H1 (cell line): ENCODE measurements at places on chromosomes 4 and X.

- H3K27ac ChIP-seq: no peak overlapping the region
- peaks cover 3% of the 10 kb centered on the region for H3K4me1 ChIP-seq
- no peak for DNase-seq
- no peaks in the 10 kb centered on the region for H3K36me3 ChIP-seq
- H3K4me3 ChIP-seq: no peak overlapping the region
These were observed 2.9 kb downstream of the ARHGAP4 start for GRCh38 chrX:153922932-153923857.

DNA sequence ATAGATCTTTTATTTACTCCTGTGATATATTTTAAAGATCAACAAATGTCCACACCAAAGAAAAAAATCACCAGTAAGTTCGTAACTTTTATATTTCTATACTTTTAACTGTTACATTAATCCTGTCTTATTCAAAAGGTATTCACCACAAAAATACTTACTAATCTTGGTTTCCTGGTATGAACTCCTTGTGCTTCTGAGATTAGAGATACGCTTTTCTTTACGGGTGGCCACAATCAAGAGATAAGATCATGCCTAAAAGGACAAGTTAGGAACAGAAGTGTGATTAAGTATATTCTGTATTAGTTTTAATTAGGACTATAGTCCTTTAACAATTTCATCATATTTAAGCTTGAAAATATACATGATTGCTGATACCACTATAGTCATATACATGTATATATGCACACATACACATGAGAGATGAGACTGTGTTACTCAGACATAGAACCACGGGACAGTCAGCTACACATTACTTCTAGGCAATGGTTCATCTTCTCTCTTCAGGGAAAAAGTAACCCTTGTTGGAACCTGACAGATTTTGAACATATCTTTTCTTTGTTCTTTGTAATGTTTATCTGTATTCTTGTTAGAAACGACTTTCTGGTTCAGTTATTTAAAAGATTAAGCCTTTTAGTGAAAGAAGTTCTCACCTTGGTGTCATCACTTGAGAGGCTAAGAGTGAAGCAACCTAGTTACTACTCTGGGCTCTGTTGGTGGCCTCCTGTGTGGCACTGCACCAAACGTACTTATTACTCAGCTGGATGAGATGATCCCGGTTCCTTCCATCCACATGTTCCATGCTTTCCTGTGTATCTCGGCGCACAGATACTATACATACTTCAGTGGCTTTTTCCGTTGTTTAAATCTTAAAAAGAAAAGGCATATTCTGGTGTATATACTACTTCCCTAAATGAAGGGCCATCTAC lies 146.1 kb downstream of the CBR4 start:
- no peak overlapping the region for H3K4me3 ChIP-seq
- H3K27ac ChIP-seq: no peak overlapping the region
- H3K36me3 ChIP-seq: no peaks in the 10 kb centered on the region
- H3K4me1 ChIP-seq: no peaks in the 10 kb centered on the region

DNA sequence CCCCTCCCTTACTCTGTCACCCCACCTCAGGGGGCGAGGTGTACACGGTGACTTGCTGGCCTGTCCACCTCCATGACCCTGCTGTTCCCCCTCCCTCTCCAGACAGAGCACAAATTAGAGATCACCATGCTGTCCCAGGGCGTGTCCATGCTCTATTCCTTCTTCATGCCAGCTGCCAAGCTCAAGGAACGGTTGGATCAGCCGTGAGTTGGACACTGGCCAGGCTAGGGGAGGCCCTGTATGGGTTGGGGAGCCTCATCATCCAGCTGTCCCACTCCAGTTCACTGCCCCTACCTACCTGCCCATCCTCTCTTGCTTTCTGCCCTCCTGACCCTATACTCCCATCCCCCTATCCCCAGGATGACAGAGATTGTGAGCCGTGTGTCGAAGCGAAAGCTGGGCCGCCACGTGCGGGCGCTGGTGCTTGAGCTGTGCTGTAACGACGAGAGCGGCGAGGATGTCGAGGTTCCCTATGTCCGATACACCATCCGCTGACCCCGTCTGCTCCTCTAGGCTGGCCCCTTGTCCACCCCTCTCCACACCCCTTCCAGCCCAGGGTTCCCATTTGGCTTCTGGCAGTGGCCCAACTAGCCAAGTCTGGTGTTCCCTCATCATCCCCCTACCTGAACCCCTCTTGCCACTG lies 3.9 kb upstream of the CDK16 start:
- no peak for DNase-seq
- no peak overlapping the region for H3K27ac ChIP-seq
- H3K4me3 ChIP-seq: no peak overlapping the region
- no peaks in the 10 kb centered on the region for H3K27me3 ChIP-seq

DNA sequence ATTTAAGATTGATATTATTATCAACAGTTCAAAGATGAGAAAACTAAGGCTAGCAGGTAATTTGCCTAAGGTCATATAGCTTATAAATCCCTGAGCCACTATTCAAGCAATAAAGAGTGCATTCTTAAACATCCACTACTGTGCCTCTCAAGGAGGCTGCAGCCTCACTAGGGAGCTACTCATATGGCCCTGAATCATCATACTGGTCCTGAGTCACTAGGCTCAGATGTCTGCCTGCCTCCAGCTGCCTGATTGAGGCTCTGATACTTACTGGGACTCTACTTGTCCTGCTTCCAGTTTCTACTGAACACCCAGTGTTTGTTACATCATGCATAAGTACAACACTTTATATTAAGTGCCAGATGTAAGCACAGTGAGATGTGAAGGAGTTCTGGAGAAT lies 110.7 kb downstream of the AASDH start:
- no peaks in the 10 kb centered on the region for H3K36me3 ChIP-seq
- DNase-seq: no peak
- H3K27me3 ChIP-seq: no peaks in the 10 kb centered on the region
- no peak overlapping the region for H3K4me3 ChIP-seq

GRCh38 chr4:96642490-96642889 lies 802.6 kb downstream of the PDHA2 start:
- H3K27ac ChIP-seq: no peak overlapping the region
- no peak for DNase-seq
